ENCODE measurements at places on chromosomes 13 and 19. TPM values are rescaled to one million over a fixed set of nuclear protein-coding genes. Genes with fewer than 3 reads are reported as not detected.

Gene CGB7
- 0.16 TPM for total RNA-seq

Gene MYDGF
- 80.5 TPM for total RNA-seq

Gene BCL3
- 10.3 TPM for total RNA-seq

Gene SPACA4
- total RNA-seq, result not detected

Gene KL
- total RNA-seq, result under 0.01 TPM

Gene KLK15
- total RNA-seq, result not detected

Gene TBXA2R
- total RNA-seq, result 5.8 TPM

Gene DYRK1B
- total RNA-seq, result 14.8 TPM

Gene TMEM221
- total RNA-seq, result 0.12 TPM

Gene C19orf38
- total RNA-seq, result 0.24 TPM

Gene LILRB4
- not detected for total RNA-seq

Gene VSTM1
- total RNA-seq, result not detected
